ENCODE measurements at places on chromosomes 1 and 21. TPM values are rescaled to one million over a fixed set of nuclear protein-coding genes. Genes with fewer than 3 reads are reported as not detected.

- peak; percentile 70 for DNase-seq
Measured at GRCh38 chr1:18564676-18565075, 66.0 kb upstream of the PAX7 start.

DNA sequence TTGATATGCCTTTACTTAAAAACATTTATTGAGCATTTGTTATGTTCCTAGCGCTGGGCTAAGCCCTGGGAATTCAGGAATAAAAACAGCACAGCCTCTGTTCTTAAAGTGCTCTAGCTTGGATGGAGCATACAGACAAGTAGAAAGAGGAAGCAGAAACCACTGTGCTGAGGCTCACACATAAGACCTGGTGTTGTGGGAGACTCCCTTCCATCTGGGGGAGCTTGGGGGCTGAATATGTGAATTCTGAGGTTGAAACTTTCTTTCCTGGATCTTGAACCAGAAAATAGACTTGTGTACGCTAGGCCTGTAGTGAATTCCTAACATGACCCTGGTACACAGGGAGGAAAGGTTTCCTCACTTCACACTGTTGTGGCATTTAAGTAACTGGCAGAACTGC lies 209.9 kb downstream of the ZNF326 start:
- DNase-seq = no peak

The NUDT4B gene
- polyA plus RNA-seq = 2.2 TPM

The RNU1-3 gene
- polyA plus RNA-seq = not detected

DNA sequence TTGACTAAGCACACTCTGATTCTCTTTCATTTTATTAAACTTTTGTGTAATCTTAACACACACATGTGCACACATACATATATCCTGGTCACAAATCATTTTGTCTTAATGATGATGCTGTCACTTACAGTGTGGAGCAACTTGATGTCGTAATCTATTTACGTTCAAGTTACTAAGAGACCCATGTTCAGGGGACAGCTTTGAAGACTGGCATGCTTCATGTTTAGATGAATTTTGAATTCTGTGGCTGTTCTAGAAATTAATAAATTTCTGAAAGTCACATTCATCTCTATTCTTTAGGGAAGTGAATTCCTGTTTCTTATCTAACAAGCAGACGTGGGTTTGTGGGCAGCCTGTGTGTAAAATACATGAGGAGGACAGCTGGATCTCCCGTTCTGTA lies 1637.8 kb downstream of the PLA2G4A start:
- no peak for DNase-seq

The NBPF12 gene
- polyA plus RNA-seq = 14.3 TPM

- peak; percentile 78 for DNase-seq
Measured at GRCh38 chr1:222283147-222283768, 264.6 kb downstream of the HHIPL2 start.

DNA sequence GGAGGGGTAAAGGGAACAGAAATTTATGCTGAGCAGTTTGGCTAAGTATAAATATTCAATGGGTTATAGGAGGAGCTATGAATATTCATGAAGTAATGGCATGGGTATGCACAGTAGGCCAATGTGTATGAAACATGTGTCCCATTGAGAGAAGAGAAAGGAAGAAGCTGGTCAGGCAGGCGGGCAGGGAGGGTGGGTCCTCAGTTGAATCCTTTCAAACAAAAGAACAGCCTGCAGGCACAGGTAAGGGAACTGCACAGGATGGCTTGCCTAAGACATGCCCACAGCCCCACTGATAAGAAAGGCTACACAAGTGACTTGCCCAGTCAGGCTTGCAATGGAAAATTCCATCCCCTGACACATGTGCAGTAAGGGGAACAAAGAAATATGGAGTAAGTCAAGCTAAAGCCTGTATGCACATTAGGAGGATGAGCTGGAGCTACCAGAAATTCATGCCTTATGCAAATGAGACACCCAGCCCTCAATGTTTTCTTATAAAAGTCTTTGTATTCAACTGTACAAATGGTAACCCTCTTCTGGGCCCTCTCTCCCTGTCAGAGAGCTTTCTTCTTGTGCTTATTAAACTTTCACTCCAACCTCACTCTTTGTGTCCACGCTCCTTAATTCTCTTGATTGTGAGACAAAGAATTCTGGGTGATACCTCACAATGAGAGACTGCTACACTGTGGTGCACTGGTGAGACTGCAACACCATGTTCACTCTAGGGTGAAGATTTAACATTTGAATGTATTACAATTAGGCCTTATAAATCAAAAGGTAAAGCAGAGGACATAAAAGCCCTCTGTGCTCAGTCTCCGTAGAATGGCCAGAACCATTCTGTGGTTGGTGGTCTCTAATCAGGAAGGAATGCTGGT lies 96.5 kb downstream of the ATP1B1 start:
- no peak for DNase-seq

GRCh38 chr1:101187297-101187696 lies 49.5 kb upstream of the S1PR1 start:
- DNase-seq = no peak

- DNase-seq = no peak
Measured at GRCh38 chr1:22483121-22483520, 31.5 kb downstream of the ZBTB40 start.

DNA sequence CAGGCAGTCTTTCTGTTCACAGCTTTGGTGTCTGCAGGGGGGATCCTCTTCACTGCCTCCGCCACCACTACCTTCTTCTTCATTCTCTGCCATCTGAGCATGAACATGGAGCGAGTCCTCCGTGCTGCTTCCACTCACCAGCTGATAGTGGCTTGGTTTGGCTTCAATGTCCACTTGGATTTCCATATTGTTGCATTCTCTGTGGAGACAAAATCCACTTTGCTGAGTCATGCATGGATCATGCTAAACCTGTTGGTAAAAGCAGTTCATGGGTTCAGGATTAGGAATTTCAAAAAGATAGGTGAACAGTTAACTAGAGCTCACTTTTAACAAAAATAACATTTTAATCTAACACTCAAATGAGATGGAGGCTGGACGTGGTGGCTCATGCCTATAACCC lies 27.5 kb downstream of the RNF19B start:
- no peak for DNase-seq

The ESRRG gene
- polyA plus RNA-seq = 19.0 TPM

DNA sequence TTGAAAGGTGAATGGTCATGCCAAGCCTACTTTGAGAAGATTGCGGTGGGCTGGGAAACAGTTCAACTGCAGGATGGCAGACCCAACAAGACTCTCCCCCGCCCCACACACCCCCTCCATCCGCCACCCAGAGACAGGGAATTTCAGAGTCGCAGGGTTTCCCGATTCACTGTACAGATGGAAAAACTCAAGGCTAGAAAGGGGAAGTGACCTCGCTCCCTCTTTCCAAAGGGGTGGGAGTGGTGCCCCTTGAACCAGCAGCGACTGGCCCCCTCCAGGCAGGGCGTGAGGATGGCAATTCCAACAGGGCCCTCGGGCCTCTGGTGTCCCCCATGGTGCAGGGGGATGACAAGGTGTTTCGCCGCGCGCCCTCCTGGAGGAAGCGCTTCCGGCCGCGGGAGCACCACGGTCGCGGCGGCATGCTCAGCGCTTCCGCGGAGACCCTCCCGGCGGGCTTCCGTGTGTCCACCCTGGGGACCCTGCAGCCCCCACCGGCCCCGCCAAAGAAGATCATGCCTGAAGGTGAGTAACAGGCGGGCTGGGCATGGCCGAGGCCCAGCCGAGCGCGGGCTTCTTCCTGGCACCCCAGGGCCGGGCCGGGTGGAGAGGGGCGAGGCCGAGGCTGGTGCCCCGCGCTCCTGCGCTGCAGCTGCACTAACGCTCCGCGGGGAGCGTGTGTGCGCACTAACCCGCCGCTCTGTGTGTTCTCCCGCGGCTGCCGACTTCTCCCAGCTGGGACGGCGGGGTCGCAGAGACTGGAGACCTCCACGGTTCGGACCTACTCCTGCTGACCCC lies 10.4 kb downstream of the MYOG start:
- DNase-seq = no peak

The ADAMTSL4 gene
- polyA plus RNA-seq = 42.9 TPM

DNA sequence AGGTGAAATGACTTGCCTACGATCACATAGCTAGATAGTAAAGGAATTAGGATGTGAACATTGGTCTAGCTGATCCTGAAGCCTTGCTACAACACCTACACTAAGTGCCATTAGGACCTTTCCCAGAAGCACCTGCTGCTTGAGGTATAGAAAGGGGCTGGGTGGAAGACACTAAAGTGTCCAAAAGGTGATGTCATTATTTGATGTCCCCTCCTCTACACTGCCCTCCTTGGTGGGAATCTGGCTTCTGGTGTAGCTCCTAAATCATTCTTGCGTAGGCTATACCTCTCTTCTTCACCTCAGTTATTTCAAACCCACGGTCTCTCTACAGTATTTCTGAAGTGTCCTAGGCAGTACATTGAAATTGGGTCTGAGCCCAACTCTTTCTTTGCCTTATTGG lies 132.5 kb upstream of the FGGY start:
- DNase-seq = no peak

GRCh38 chr1:167273027-167273800 lies 52.5 kb downstream of the POU2F1 start:
- no peak for DNase-seq

The NR1I3 gene
- polyA plus RNA-seq = 1.0 TPM

The LYPD8 gene
- not detected for polyA plus RNA-seq

DNA sequence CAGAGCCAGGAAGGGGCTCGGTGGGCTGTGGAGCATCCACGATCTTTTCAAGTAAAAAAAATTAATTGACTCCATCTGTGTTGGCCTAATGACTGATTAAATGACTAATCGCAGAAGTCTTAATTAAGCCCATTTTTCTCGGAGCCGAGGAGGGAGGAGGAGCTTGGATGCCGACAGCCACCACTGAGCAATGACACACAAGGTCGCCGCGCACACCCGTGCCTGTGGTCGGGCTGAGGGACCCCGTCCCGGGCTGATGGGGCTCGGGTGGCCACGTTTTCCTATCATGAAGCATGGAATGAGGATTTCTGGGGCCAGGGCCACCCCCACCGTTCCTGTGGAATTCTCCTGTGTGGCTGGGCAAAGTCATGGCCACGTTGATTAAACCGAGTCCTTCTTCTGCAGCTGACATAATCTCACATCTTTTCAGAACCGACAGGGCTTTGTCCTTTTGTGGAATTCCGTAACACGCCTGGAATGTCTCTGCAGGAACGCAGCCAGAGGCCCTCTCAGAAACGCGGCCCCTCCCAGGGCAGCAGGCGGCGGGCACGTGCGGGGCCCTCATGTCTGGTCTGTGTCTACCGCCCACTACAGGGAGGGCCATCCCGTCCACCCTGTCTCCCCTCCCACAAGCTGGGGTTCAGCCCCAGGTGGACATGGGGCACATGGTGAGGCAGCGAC lies 60.7 kb downstream of the MORN1 start:
- DNase-seq = peak; percentile 87
